CD4-positive, alpha-beta T cell (primary cell): ENCODE measurements at places on chromosomes 3 and 15. TPM values are rescaled to one million over a fixed set of nuclear protein-coding genes. Genes with fewer than 3 reads are reported as not detected.

The MUC20 gene
- 3.9 TPM for total RNA-seq

The CTXN2 gene
- not detected for total RNA-seq

The PP2D1 gene
- total RNA-seq, result not detected

The CFAP161 gene
- total RNA-seq, result not detected

The PYGO1 gene
- total RNA-seq, result not detected

The SNTN gene
- not detected for total RNA-seq

The PIGZ gene
- total RNA-seq, result 0.61 TPM

The ETV5 gene
- total RNA-seq, result not detected

The RARB gene
- not detected for total RNA-seq
